Fibroblast of skin of abdomen (primary cell): ENCODE measurements at places on chromosomes 5 and 9.

DNA sequence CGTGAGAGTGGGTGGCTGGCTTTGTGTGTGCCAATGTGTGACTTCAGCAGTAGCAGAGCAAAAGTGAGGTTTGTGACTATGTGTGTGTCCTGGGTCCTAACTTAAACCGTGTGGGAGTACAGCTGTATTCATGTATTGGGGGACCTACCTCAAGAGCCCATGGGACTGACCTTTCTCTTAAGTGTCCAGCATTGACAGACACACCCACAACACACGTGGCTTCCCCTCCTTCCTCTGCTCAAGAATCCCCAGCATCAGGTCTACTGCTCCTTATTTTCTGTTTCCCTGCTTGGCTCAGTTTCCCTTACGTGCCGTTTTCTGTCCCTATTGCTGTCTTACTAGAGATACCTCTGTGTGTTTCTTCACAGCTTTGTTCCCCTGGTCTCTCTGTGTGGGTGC is 616 bp downstream of the IL11RA start:
- no peak for DNase-seq

- peak; percentile 13 for DNase-seq
Observed at GRCh38 chr5:120873083-120873482, 409.0 kb downstream of the PRR16 start.

DNA sequence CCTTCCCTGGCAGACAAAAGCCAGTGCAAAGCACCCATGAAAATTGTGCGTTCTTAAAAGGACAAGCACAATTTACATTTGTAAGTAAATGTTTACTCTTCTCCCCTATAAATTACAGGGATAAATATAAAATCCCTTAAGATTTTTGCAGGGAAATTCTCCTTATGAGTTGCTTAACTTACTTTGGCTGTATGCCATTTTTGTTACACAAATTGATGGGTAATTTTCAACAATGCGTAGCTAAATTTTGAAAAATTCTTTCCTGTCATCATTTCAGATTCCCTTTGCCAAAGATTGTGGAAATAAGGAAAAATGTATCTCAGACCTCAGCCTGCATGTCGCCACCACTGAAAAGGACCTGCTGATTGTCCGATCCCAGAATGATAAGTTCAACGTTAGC is 64.2 kb upstream of the ITGA2 start:
- no peak for DNase-seq

- DNase-seq: no peak
Observed at GRCh38 chr9:137316012-137316981, 14.2 kb upstream of the NRARP start.

- DNase-seq: no peak
Observed at GRCh38 chr9:86809759-86810367, 137.4 kb downstream of the GAS1 start.

- no peak for DNase-seq
Observed at GRCh38 chr5:97119007-97119390, 23.4 kb downstream of the LIX1 start.

GRCh38 chr9:116471093-116471906 is 215.8 kb upstream of the TRIM32 start:
- DNase-seq: peak; percentile 92

DNA sequence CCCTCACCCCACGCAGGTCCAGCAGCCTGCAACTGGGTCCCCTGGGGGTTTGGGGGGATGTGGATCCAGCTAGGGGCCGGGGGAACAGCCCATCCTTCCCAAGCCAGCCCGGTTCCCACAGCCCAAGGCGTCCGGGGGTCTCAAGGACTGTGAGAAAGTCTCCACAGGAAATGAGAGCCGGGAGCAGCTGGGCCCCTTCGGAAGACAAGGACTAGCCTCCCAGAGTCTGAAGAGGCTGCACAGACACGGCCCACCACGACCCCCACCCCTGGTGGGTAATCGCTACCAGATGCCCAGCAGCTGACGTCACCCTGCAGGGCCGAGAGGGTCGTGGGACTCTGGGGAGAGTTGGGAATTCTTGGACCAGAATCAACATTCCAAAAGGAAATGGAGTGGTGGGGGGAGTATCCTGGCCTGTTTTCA is 10.5 kb downstream of the SH2D3C start:
- DNase-seq: peak; percentile 65

GRCh38 chr9:20545023-20545622 is 77.2 kb downstream of the MLLT3 start:
- no peak for DNase-seq

GRCh38 chr9:85173967-85174366 is 504.4 kb downstream of the NTRK2 start:
- DNase-seq: no peak

DNA sequence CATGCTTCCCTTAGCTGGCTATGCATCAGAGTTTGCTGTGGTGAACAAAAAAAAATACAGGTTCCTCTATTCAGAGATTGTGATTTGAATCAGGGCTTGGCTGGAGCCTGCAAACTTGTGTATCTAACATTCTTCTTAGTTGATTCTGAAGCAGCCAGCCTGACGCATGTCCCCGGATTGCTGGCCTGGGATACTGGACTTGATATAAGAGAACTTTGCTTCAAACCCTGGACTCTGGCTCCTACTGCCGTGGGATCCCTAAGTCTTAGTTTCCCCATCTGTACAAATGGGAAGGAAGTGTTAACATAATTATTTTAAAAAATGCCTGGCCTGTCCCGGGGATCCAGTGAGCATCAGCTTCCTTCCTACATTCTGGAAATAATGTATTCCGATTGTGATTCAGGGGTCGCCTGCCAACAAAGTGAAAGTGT is 292.8 kb downstream of the ARHGEF28 start:
- DNase-seq: no peak

DNA sequence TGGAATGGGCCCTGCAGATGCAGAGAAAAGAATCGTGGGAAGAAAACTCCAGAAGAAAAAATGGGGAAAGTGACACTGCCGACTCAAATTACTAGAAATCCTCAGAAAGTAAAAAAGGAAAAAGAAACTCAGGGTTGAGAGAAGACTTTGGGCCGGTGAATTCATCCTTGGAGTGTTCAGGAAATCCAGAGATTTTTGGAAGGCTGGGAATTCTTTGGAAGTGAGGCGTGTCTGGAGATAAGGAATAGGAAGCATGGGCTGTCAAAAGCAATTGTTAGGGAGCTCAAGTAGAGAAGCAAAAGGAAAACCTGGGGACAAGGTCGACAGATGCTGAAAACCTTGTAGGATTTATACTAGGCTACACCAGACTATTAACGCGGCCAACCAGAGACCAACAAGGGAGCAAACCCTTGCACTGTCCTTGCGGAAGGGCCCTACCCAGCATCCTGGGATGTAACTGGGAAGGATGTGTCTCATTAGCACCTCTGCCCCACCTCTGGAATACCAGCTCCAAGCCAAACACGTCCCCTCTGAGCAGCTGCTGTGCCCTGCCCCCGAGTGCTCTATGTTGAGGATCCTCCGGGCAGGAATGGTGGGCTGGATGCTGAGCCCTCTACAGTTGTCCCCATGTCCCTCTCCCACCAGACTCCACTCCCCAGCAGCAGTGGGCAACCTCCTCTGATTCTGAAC is 11.6 kb downstream of the DAB2IP start:
- DNase-seq: peak; percentile 46

DNA sequence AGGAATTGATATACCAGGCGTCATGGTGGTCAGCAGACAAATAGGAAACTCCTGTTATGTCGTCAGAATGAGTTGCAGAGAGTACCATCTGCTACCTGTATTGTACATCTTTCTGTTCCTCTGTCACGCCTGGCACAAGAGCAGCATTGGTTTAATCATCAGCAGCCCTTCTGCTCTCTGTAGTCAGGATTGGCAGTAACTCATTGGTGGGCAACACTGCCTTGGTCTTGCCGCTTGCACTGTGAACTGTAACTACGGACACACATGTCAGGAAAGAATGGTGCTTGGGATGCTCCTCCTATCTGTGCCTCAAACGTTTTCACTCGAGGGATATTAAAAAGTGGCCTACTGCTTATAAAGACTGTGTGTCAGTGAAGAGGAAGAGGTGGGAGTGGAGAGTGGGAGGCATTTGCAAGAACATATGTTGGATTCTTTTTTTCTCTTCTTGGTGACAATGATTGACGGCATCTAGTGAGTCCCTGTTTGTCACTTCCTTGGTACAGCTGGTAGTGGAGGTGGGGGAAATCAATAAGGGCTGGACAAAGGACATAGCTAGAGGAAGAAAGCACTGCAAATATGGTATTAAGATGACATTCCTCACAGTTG is 76.6 kb downstream of the F2RL2 start:
- no peak for DNase-seq

DNA sequence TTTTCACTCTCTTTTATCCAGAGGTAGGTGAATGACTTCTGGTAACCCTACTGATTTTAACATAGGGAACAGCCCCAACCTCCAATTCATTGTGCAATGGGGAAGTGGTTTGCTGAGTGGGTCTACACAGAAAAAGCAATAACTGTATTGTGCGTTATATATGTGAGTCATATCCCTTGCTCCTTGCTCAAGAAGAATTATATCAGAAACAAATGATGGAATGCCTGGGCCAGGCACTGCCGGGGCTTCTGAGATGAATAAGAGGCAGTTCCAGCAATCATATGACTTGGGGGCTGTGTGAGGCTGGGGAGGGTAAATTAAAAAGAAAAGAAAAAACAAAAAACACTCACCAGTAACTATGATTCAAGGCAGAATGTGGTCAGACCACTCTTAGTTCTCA is 79.2 kb upstream of the ABCA1 start:
- DNase-seq: peak; percentile 93

DNA sequence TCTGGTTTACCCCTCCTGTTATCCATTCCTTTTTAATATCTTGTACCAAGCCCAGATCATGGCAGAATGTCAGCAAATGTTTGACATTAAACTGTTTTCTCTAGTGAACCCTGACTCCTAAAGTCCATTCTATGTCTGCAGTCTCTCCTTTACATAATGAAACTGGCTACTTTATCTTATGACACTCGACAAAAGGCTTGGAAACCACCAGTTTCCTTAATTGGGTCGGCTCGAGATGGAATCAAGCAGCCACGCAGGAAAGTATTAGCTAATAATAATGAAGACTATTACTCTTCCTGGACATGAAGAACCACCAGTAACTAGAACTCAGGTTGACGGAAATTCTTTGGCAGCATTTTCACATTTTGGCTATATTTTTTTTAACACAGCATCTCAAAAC is 17.5 kb downstream of the DAP start:
- no peak for DNase-seq

DNA sequence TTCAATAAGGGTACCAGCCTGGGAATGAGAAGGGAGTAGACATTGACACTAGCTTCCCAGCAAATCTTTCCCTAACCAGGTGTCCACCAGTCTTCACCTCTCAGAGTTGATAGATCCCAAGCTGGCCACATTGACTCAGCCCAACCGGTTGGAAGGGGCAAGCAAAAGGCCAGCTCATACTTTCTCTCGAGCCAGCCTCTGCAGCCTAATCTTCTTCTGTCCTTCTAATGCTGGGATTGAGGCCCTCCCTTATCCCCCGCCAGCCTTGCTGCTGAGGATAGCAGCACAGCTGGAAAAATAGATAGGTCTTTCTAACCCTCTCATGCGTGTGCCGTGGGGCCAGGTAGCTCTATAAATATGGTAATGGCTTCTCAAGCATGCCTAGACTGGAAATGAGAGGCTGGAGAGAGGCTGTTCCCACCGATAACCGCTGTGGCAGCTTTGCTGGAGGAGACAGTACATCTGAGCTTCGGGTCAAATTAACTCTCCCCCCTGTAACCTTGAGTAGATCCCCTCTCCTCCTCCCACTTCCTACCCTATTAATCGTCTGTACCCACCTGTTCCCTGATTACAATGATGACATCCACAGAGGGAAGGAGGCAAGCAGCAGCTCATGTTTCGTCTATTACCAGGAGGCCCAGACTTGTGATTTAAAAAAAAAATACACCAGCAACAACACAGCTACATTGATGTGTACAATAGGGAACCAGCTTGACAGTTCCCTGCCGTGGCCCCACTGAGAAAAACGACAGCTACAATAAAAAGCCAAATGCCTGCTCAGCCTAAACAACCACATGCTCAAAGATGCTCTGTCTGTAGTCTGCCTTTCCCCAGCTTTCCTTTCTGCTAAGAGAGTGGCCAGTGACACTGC is 219.9 kb upstream of the BRINP1 start:
- no peak for DNase-seq

DNA sequence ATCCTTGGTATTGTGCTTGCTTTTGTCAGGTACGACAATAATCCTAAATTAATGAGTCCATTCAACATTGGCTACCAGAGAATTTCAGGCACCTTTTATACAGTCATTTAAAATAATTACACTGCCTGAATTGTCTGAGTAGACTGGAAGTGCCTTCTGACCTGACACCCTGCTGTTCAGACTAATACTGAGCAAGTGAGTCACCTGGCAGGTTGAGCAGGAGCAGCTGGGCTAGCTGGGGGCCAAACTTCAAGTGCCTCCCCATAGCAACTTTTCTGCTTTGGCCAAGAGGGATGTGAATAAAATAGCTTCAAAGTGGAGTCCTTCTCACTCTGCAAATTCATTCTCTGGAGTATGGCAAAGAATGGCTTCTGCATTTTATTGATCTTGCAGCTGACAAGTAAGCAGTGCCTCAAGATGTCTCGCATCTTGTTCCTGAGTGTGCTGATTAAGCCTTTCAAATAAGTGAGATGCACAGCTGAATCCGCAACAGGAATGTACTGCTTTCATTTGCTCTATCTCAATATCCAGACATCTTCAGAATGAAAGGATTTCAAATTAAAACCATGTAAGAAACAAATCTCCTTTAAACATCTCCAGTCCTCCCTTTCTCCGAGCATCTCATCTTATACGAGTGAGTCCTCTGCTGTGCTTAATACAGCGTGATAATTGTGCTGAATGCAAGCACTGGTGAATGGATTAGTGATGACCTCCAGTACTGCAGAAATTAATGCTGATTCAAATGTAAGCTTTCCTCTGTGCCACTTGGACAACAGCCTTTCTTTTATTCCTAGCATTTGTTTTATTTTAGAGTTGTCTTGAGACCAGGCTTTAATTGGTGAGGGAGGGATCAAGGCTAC is 271.2 kb downstream of the EDIL3 start:
- DNase-seq: peak; percentile 15

DNA sequence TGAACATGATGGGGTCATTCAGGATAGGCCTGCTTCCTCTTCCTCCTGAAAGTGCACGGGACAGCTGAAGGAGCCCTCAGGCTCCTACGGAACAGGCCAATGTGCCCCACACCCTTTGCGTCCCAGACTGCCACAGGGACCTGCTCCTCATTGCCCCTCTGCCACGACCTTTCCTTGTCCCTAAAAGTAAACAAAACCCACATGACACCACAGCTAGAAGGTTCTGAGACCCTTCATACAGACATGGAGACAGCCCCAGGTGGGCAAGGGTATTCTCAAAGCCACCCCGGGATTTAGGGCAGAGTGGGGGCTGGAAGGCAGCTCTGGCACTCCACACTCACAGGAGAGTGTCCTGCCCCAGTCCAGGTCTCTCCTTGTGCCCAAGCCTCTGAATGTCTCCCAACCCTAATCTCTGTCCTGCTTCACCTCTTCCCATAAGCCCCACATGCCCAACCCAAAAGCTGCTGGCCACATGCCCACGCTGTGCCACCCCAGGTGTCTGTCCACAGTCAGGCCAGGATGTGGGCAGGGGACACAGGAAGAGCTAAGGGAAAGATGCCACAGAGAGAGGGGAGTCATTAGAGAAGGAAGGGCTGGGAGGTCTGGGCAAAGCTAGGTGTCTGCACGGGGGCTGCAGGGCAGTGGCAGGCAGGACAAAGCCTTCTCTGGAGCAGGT is 800 bp downstream of the AMBP start:
- no peak for DNase-seq
